ENCODE measurements at places on chromosomes 4 and X. TPM values are rescaled to one million over a fixed set of nuclear protein-coding genes. Genes with fewer than 3 reads are reported as not detected.
A peak's percentile ranks its signal among the peaks of the same experiment; 100 is the strongest.

DNA sequence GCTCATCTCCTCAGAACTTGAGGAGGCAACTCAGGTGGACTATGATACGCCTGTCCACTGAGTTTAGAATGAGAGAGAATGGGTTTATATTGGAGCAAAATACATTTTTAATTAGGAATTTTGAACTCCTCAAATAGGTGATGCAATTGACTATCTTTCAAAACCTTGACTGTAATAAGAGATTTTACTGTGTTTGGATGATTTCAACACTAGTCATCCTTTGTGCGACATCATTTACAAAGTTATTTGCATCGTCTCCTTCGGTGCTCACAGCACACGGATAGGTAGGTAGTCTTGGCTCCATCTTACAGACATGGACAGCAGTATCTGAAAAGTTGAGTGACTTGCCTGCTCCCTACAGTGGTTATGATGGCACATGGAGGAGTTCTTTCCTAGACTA, 67.0 kb downstream of the AASDH start:
- H3K27ac ChIP-seq, result no peak overlapping the region
- no peaks in the 10 kb centered on the region for H3K4me1 ChIP-seq
- H3K27me3 ChIP-seq, result peaks cover 25% of the 10 kb centered on the region
- H3K4me3 ChIP-seq, result no peak overlapping the region
- H3K36me3 ChIP-seq, result no peaks in the 10 kb centered on the region
- DNase-seq, result no peak

GRCh38 chr4:168641811-168642140, 144.9 kb downstream of the PALLD start:
- no peaks in the 10 kb centered on the region for H3K36me3 ChIP-seq
- DNase-seq, result no peak
- no peak overlapping the region for H3K4me3 ChIP-seq
- no peaks in the 10 kb centered on the region for H3K4me1 ChIP-seq
- peaks cover 17% of the 10 kb centered on the region for H3K27me3 ChIP-seq

- H3K36me3 ChIP-seq, result no peaks in the 10 kb centered on the region
- no peaks in the 10 kb centered on the region for H3K4me1 ChIP-seq
- H3K27ac ChIP-seq, result no peak overlapping the region
- no peaks in the 10 kb centered on the region for H3K27me3 ChIP-seq
- H3K4me3 ChIP-seq, result no peak overlapping the region
- DNase-seq, result no peak
Observed at GRCh38 chrX:19440713-19441112, 74.6 kb downstream of the MAP3K15 start.

GRCh38 chr4:118849867-118850487, 14.1 kb upstream of the SEC24D start:
- peaks cover 27% of the 10 kb centered on the region for H3K4me1 ChIP-seq
- peak overlapping the region; percentile 92 for H3K4me3 ChIP-seq
- peak overlapping the region; percentile 98 for H3K27ac ChIP-seq
- DNase-seq, result no peak

- peaks cover 50% of the 10 kb centered on the region for H3K27me3 ChIP-seq
- H3K36me3 ChIP-seq, result no peaks in the 10 kb centered on the region
- no peak for DNase-seq
- H3K27ac ChIP-seq, result no peak overlapping the region
- H3K4me1 ChIP-seq, result peaks cover 3% of the 10 kb centered on the region
- H3K4me3 ChIP-seq, result no peak overlapping the region
Observed at GRCh38 chr4:76624241-76624681, 189.2 kb downstream of the SHROOM3 start.

- H3K27me3 ChIP-seq, result no peaks in the 10 kb centered on the region
- H3K4me1 ChIP-seq, result no peaks in the 10 kb centered on the region
- no peaks in the 10 kb centered on the region for H3K36me3 ChIP-seq
- no peak overlapping the region for H3K27ac ChIP-seq
- H3K4me3 ChIP-seq, result no peak overlapping the region
- no peak for DNase-seq
Observed at GRCh38 chr4:144449611-144450010, 196.3 kb upstream of the HHIP start.

- DNase-seq, result no peak
- H3K4me3 ChIP-seq, result no peak overlapping the region
- peaks cover 4% of the 10 kb centered on the region for H3K4me1 ChIP-seq
- H3K27me3 ChIP-seq, result no peaks in the 10 kb centered on the region
Observed at GRCh38 chrX:109874548-109874947, 128.4 kb upstream of the TMEM164 start.

- H3K27me3 ChIP-seq, result peaks cover under 1% of the 10 kb centered on the region
- no peak for DNase-seq
- H3K4me1 ChIP-seq, result no peaks in the 10 kb centered on the region
- H3K36me3 ChIP-seq, result no peaks in the 10 kb centered on the region
- no peak overlapping the region for H3K4me3 ChIP-seq
Observed at GRCh38 chrX:119177278-119177677, 49.7 kb upstream of the KIAA1210 start.

GRCh38 chrX:104419211-104419610, 146.8 kb upstream of the IL1RAPL2 start:
- no peaks in the 10 kb centered on the region for H3K4me1 ChIP-seq
- DNase-seq, result no peak
- H3K36me3 ChIP-seq, result no peaks in the 10 kb centered on the region
- no peak overlapping the region for H3K27ac ChIP-seq
- no peak overlapping the region for H3K4me3 ChIP-seq
- H3K27me3 ChIP-seq, result no peaks in the 10 kb centered on the region

GRCh38 chr4:24405341-24405740, 179.0 kb downstream of the DHX15 start:
- H3K4me3 ChIP-seq, result no peak overlapping the region
- H3K27me3 ChIP-seq, result no peaks in the 10 kb centered on the region
- no peak overlapping the region for H3K27ac ChIP-seq
- H3K36me3 ChIP-seq, result no peaks in the 10 kb centered on the region
- no peaks in the 10 kb centered on the region for H3K4me1 ChIP-seq

GRCh38 chr4:13535708-13536361, 8.5 kb downstream of the NKX3-2 start:
- peaks cover 1% of the 10 kb centered on the region for H3K36me3 ChIP-seq
- peaks cover 4% of the 10 kb centered on the region for H3K4me1 ChIP-seq
- no peak for DNase-seq

- no peak overlapping the region for H3K27ac ChIP-seq
- H3K4me1 ChIP-seq, result no peaks in the 10 kb centered on the region
- no peak for DNase-seq
Observed at GRCh38 chr4:164408831-164409230, 345.1 kb upstream of the SMIM31 start.

DNA sequence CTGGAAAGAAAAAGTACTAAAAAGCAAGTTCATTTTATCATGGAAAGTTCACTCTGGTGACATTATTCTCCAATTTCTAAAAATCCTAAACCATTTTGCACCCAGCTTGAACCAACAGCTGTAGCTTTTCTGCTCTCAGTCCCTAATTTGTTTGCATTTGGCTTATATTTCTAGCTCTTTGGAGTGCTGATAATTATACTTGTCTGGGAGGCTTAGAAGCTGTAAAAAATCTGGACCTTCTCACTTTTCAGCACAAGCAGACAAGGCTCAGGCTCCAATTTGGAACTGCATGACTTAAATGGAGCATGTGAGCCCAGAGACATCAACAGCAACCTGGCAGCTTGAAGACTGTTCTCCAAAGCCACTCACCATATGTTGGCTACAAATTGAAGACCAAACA, 170.9 kb upstream of the PCDH18 start:
- H3K36me3 ChIP-seq, result no peaks in the 10 kb centered on the region
- no peak overlapping the region for H3K27ac ChIP-seq
- no peaks in the 10 kb centered on the region for H3K27me3 ChIP-seq
- H3K4me3 ChIP-seq, result no peak overlapping the region
- no peak for DNase-seq

DNA sequence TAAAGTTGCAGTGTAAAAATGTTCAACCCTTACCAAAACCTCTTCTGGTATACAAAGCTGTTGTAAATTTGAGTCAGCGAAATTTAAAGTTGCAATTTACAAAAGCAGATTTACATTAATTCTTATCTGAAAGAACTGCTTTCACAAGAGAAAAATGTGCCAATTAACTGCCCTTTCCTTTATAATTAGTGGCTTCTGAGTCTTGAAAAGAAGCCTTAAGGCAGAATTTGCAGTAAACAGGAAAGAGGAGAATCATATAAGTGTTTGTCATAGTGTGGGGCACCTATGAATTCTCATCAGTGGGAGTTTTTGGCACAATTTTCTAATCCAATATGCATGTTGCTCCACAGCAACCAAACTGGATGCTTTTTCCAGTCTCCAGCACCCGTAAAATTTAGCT, 125.3 kb upstream of the GABRG1 start:
- no peak overlapping the region for H3K27ac ChIP-seq
- H3K27me3 ChIP-seq, result no peaks in the 10 kb centered on the region
- no peaks in the 10 kb centered on the region for H3K4me1 ChIP-seq
- H3K4me3 ChIP-seq, result no peak overlapping the region
- no peak for DNase-seq

- no peaks in the 10 kb centered on the region for H3K27me3 ChIP-seq
- no peaks in the 10 kb centered on the region for H3K36me3 ChIP-seq
- H3K4me1 ChIP-seq, result no peaks in the 10 kb centered on the region
- no peak overlapping the region for H3K27ac ChIP-seq
- H3K4me3 ChIP-seq, result no peak overlapping the region
Observed at GRCh38 chr4:131091896-131092295, 1995.9 kb downstream of the C4orf33 start.

GRCh38 chrX:45621376-45622041, 420.8 kb upstream of the DIPK2B start:
- no peak overlapping the region for H3K4me3 ChIP-seq
- no peak for DNase-seq
- no peaks in the 10 kb centered on the region for H3K27me3 ChIP-seq
- peaks cover 21% of the 10 kb centered on the region for H3K4me1 ChIP-seq
- no peak overlapping the region for H3K27ac ChIP-seq
- H3K36me3 ChIP-seq, result peaks cover 10% of the 10 kb centered on the region

The IL3RA gene
- total RNA-seq, result 3.1 TPM

The MAGEB16 gene
- total RNA-seq, result not detected

The SLITRK4 gene
- not detected for total RNA-seq

The RBMXL3 gene
- total RNA-seq, result not detected

The RAB41 gene
- total RNA-seq, result not detected

The LDB2 gene
- total RNA-seq, result not detected

All from activated CD8-positive, alpha-beta memory T cell treated with anti-CD3 and anti-CD28 coated beads, Interleukin-2, amount 10 ng/mL, durations not matched to agents 7 days and 5 days (primary cell).